ENCODE measurements at places on chromosomes 7 and 10.

- DNase-seq, result no peak
Observed at GRCh38 chr10:110067960-110068770, 60.4 kb downstream of the ADD3 start.

- no peak for DNase-seq
Observed at GRCh38 chr7:73448609-73449008, 15.0 kb downstream of the FZD9 start.

DNA sequence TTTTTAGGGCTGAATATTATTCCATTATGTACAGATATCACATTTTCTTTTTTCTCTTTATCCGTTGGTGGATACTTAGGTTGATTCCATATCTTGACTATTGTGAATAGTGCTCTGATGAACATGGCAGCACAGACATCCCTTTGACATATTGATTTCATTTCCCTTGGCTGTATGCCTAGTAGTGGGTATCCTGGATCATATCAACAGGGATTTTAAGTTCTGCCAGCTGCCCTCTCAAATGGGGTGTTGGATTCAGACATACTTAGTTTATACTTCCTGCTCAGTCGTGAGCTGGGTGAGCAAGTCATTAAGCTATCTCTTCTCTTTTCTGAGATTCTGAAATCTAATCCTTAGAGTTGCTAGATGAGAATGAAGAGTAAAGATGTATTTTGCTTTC, 139.6 kb upstream of the SORCS3 start:
- DNase-seq, result no peak

GRCh38 chr7:155567646-155568332, 21.4 kb upstream of the CNPY1 start:
- no peak for DNase-seq

DNA sequence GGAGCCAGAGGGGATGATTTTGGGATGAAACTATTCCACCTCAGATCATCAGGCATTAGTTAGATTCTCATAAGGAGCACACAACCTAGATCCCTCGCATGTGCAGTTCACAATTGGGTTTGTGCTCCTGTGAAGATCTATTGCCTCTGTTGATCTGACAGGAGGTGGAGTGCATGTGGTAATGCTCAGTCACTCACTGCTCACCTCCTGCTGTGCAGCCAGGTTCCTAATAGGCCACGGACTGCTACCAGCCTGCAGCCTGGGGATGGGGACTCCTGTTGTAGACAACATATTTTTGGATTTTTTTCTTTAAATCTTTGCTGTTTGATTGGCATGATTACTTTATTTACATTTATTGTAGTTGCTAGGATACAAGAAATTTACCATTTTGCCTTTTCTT, 765.0 kb downstream of the INHBA start:
- no peak for DNase-seq

- DNase-seq, result no peak
Observed at GRCh38 chr7:72292794-72293193, 119.3 kb downstream of the CALN1 start.

- no peak for DNase-seq
Observed at GRCh38 chr7:138556771-138557484, 96.9 kb downstream of the TRIM24 start.

- no peak for DNase-seq
Observed at GRCh38 chr10:132329565-132330485, 2.2 kb upstream of the LRRC27 start.

DNA sequence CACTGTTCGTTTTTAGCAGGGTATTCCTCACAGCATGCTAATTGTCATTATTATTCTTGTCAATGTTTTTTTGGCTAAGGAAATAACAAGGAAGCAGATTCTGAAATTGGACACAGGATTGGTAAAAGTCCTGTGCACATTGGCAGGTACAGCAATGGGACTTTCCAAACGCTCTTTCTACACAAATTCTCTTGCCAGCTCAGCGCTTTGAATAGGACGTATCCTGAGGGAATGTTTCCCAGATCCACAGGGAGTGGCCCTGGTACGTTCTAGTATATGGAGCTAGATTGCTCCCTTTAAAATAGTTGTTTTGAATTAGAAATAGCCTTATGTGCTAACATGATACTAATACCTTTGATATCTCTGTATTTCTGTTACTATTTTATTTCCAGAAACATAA, 82.8 kb upstream of the GRB10 start:
- no peak for DNase-seq

- DNase-seq, result no peak
Observed at GRCh38 chr10:114545071-114545470, 113.0 kb downstream of the ABLIM1 start.

- no peak for DNase-seq
Observed at GRCh38 chr10:104368381-104368780, 14.7 kb downstream of the CFAP58 start.

DNA sequence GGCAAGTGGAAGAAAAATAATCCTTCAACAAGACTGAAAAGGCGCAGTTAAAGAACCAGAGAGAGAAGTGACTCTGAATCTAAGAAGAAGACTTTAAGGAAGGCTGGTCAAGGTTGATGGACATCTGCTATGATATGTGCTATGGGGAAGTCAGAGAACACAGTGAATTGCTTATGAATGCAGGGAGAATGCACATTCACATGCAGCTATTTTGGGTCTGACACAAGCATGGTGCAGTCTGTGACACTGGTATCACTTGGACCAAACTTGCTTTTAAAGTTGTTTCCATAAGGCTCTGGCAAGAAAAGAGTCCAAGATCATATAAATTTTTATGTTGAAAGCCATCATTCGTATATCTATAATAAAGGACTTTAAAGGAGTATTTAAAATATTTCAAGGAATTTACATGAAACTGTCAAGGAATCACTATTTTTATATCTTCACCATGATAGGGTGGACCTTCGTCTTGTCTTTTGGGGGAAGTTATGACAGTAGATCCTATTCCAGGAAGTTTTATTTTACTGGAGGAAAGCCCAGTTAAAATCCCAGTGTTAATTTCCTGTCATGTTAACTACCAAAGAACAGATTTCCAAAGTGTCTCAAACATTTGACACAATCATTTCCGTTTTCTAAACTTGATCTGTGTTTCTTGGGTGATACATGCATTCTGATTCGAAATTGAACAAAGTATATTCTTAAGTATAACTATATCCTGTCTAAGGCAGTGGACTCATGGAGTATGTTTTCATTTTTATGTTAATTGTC, 239.6 kb downstream of the SDK1 start:
- DNase-seq, result no peak

DNA sequence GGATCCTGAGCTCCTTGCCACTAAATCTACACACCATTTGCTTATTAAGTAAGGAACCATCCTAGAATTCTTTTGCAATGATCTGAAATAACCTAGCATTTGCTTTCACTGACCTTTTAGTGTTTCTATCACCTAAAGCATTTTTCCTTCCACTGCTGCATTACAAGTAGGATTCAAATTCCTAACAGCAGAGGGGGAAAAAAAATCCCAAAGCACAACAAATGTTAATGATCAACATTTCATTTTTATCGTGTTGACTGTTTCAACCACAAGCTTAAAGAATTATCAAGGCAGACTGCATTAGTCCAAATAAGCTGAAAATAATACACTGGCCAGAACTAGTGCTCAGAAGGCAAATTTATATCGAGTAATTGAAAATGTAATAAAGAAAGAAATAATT, 174.7 kb upstream of the TCF7L2 start:
- DNase-seq, result no peak

GRCh38 chr10:95697429-95697828, 3.7 kb upstream of the TCTN3 start:
- DNase-seq, result no peak

- no peak for DNase-seq
Observed at GRCh38 chr7:70492625-70493024, 639.3 kb upstream of the GALNT17 start.

DNA sequence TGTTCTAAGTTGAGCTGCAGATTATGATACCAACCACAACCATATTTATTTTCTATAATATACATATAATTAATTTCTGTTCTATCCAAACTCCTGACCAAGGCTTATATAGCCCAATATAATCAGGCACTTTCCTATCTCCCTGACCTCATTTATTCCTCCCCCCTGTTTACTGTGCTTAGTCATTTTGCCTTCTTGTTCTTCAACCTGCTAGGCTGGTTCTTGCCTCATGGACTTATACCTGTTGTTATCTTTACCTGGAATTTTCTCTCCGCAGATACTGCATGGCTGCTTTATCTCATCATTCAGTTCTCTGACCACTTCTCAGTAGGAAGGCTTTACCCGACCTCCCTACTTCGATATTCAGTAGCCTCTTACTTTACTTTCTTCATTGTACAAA, 24.9 kb upstream of the FAM3C start:
- DNase-seq, result no peak

- DNase-seq, result no peak
Observed at GRCh38 chr10:112279433-112279832, 3.8 kb upstream of the TECTB start.

- no peak for DNase-seq
Observed at GRCh38 chr7:48262606-48263310, 91.5 kb downstream of the ABCA13 start.

DNA sequence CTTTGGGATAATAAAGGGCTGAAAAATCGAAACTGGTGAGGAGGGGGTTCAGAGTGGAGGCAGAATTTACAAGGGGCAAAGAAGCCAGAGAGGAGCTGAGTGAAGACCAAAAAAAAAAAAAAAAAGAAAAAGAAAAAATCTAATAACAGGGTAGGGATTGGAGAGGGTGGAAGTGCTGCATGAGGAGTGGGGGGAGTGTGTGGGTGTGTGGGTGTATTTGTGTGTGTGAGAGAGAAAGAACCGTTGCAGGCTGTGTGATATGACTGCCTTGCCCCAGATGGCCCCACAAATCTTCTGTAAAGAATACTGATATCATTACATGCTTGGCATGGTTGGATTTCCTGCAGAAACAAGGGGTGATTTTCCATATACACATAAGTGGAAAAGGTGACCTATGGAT, 207.8 kb upstream of the IMMP2L start:
- DNase-seq, result no peak

DNA sequence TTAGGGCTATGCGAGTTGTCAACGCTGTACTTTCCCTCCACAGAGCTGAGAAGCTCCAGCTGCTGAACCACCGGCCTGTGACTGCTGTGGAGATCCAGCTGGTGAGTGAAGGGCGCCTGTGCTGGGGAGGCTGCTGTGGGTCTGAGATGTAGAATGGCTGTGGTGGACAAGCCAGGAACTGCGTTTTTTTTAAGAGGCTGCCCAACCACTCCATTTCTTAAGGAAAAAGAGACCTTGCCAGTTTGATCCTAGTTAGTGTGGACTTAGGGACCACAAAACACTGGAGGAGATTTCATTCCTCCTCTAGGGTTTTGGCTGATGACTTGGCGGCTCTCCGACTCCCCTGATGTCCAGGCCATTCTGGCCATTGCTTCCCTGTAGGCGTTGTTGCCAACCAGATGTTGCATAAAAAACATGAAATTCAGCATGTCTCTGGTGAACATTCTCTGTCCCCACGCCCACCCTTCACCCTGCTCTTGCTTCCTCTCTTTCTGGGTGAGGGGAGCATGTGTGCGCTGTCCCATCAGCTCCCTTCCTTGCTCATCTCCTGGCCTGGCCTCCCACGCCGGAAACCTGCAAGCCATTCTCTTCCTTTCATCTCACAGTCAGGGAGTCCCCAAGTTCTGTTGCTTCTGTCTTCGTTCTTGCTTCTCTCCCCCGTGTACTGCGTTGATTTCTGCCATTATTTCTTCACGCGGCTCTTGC, 30.9 kb downstream of the CRCP start:
- DNase-seq, result no peak

- no peak for DNase-seq
Observed at GRCh38 chr10:81157681-81158080, 620.0 kb downstream of the SH2D4B start.

Data from hepatic stellate cell (primary cell).